ENCODE measurements at places on chromosomes 1 and 21. TPM values are rescaled to one million over a fixed set of nuclear protein-coding genes. Genes with fewer than 3 reads are reported as not detected.

The OR2G6 gene
- not detected for total RNA-seq

The CD5L gene
- not detected for total RNA-seq

The CA6 gene
- total RNA-seq, result 0.17 TPM

The ATP5PO gene
- 208 TPM for total RNA-seq

DNA sequence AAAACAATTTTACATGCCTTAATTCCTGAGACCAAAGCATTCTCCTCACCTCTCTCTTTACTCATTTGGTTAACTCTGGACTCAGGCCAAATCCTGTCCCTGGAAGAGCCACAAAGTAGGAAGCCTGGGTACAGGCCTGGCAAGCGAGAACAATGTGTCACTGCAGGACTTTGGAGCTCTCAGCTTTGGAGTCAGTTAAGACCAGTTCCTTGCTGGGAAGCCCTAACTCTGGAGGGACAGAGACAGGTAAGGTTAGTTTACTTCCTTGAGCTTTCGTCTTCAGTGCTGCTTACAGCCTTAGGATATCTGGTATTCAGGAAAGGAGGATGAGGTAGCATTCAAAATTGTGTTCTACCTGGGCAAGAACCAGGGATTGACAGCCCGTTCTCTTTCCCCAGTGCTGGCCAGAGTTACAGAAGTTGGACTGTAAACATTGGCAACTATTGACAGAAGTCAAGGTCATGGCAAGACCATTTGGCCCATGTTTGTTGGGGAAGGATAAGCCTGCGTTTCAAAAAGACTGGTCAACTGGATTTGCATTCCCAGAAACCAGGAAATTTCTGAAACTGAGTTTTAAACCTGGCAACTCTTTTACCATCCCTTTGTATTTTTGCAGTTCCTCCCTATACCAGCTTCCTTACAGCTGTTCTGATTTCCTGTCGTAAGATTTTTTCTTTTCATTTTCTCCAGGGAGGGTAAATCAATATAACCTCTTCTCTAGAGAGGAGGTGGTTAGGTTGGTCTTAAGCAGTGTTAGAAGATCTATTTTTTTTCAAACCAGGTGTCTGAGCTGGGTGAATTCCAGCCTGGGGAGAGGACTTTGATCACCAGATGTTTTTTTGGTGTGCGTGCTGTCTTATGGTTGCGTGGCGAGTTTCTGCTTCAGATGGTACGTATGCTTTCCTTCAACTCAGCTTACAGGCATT is at the start of gene C4BPB:
Gene C4BPB, plus strand, starts transcription at position 160 of the 926 bp plus-strand sequence. Its CDS starts 672 bp downstream, at position 832.
- peak; percentile 13 for DNase-seq

- DNase-seq, result no peak
Observed at GRCh38 chr1:192588546-192588945, 13.0 kb downstream of the RGS1 start.

DNA sequence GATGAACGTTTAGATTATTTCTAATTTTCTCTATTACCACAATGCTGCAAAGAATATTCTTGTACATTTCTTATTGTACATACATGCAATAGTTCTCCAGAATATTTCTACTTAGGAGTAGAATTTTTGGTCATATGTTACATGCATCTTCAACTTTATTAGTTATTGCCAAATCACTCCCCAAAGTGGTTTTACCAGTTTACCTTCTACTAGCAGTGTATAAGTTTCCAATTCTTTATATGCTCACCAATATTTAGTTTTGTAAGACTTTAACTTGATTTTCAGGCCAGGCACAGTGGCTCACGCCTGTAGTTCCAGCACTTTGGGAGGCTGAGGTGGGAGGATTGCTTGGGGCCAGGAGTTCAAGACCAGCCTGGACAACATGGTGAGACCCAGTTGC is 55.4 kb downstream of the SNRPE start:
- DNase-seq, result no peak

DNA sequence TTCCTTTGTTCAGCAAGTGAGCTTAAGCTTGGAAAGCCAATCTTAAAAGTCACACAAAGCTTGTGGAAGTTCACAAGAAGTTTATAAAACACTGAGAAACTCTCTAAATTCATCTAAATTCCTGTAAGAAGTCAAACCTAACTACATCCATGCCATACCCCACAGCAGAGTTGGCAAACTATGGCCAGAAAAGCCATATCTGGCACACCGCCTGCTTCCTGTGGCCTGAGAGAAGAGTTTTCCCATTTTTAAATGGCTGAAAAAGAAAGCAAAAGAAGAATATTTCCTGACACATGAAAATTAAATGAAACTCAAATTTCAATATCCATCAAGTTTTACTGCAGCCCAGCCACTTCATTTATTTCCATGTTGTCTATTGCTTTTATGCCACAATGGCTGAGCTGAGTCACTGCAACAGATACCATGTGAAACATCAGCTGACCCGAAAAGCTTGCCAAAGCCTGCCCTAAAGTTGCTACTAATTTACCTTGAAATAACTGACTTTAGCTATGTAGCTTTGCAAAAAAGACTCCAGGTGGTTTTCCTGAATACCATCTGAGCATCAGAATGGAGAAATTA is 237.1 kb downstream of the SLC45A1 start:
- DNase-seq, result peak; percentile 24

DNA sequence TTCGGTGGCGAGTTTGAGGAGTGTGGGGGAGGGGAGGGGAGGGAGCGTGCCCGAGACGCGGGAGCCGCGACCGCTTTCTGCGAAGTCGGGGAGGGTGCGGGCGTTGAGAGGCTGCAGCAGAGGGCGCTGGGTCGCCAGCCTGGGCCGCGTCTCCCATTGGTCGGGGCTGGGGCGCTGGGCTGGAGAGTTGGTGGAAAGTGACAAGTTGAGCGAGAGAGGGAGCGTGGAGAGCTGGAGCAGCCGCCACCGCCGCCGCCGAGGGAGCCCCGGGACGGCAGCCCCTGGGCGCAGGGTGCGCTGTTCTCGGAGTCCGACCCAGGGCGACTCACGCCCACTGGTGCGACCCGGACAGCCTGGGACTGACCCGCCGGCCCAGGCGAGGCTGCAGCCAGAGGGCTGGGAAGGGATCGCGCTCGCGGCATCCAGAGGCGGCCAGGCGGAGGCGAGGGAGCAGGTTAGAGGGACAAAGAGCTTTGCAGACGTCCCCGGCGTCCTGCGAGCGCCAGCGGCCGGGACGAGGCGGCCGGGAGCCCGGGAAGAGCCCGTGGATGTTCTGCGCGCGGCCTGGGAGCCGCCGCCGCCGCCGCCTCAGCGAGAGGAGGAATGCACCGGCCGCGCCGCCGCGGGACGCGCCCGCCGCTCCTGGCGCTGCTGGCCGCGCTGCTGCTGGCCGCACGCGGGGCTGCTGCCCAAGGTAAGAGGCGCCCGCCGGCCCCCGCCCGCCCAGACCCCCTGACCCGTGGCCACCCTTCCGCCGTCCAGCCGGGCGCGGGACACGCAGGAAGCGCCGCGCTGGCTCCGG is at the start of gene ROR1:
Gene ROR1, plus strand, starts transcription at position 203 of the 802 bp plus-strand sequence.
- peak; percentile 79 for DNase-seq

DNA sequence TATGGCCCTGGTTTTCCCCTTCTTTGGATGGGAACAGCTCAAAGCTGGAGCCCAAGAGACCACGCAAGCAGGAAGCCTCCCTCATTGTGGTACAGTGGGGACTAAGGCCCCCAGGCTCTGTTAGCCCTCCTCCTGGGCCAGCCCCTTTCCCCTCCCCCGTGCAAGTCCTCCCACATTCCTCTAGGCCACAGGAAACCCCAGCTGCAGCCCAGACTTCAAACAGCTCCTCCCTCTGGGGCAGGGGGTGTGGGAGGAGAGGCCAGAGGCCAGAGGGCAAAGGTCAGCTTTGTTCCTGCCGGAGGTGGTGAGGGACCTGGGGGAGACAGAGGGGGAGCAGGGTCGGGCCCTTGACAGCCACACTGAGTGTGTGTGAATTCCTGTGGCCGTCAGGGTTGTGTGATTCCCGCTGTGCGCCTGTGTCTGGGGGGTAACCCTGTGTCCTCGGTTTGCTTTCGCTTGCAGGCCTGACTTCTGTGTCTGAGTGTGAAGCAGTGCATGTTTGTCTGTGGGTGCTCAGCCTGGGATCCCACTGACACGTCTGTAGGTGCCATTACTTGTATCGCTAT is 3.4 kb upstream of the AHDC1 start:
- DNase-seq, result no peak

DNA sequence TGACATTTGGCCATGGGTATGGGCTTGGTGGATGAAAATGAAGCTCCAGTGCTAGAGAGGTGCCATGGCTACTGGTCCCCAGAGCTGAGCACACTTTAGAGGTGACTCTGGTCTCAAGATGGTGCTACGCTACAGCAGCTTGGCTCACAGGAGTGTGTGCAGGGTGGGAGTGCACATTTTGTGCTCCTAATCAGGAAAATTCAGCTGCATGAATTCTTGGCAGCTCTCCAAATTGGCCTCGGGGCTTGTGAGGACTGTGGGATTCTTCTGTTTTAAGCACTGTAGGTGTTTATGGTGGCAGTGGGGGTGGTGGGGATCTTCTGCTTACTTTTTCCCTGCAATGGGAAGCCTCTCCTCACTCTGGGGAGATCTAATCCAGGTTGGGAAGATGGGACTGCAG is 17.3 kb upstream of the TIPRL start:
- no peak for DNase-seq

GRCh38 chr1:10522322-10522860 is 47.6 kb downstream of the PEX14 start:
- no peak for DNase-seq

DNA sequence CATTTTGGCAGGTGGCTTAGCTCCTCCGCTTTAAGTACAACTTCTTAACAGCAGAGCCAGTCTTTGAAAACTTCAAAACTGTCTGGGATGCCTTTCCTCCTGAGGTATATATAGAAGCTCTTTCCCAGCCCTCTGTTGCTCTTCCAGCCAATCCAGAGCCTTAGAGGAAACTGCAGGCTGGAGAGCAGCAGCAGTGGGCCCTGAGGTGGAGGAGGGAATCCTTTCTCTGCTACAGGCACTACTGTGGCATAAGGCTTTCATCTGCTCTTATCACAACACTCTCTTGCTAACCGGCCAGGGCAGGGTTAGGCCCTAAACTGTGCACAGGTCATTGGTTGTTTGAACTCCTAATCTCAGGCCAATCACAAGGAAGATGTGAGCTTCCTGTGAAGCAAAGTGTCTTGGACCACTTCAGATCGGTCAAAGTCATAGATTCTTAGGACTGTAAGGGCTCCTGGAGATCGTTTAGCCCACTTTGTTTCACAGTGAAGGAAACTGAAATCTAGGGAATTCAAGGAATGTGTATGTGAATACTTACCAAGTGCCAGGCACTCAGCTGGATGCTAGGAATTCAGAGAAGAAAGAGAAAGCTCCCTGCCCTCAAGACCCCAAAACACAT is at the start of gene RGS5:
Gene RGS5, minus strand, starts transcription at position 84 of the 619 bp plus-strand sequence. Its CDS starts 81 bp downstream, at position 3.
- DNase-seq, result no peak

GRCh38 chr1:223486366-223486765 is 93.2 kb downstream of the CCDC185 start:
- no peak for DNase-seq

DNA sequence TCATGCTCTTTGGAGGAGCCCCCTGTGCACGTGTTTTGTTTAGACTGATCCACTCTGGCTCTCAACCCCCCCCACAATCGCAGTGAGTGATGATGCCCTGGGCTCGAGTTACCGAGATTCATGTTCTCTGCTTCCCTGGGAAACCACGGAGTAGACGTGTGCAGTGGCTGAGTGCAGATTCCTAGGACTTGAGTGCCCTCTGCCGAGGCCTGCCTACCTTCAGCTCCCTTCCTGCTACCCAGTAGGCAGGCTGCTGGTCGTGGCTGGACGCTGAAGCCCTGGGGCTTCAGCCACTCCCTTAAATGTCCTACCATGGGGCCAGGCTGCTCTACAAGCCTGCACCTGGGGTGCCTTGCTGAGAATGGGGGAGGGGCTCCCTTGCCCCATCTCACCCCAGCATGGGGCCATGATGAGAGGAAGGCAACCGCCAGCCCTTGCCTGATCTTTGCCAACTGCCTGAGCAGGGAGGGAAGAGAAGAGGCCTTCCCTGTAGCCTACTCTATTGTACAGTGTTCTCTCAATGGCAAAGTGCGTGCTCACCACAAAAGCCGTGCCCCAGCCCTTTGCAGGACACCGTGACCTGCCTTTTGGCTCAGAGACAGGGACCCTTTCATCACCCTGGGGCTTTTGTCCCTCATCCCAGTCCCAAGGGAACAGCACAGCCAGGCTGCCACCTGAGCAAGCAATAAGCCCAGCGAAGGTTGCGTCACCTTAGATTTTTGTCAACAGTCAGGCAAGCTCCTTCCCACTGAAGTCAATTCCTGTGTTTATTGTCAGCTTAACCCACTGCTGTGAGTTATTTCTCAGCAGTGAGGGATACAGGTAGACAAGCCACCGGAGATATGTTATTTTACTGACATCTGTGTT is 4.1 kb upstream of the GRIK3 start:
- DNase-seq, result no peak

Measured in activated CD4-positive, alpha-beta memory T cell treated with anti-CD3 and anti-CD28 coated beads for 36 hours (primary cell).